ENCODE measurements at places on chromosomes 2 and 18.

GRCh38 chr2:3317277-3317685, 60.3 kb downstream of the EIPR1 start:
- DNase-seq, result no peak

GRCh38 chr2:130375291-130376266, 19.7 kb downstream of the PTPN18 start:
- DNase-seq, result no peak

DNA sequence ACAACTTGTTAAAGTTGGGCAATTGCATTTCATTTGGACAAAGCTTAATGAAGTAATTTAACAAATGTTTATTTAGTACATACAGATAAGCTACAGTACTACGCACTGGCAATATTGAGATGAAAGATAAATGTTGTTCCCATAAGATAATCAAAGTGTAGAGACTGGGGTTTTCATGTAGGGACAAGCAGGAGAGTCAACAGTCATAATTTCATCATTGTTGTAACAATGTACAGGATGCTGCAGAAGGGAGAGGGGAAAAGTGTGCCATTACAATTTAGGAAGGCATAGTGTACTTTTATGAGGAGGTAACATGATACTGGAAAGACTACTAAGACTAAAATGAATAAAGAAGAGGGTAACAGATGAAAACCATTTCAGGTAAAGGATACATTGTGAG, 441.6 kb downstream of the ERBB4 start:
- no peak for DNase-seq

GRCh38 chr2:109175350-109175678, 46.3 kb downstream of the SH3RF3 start:
- DNase-seq, result no peak

DNA sequence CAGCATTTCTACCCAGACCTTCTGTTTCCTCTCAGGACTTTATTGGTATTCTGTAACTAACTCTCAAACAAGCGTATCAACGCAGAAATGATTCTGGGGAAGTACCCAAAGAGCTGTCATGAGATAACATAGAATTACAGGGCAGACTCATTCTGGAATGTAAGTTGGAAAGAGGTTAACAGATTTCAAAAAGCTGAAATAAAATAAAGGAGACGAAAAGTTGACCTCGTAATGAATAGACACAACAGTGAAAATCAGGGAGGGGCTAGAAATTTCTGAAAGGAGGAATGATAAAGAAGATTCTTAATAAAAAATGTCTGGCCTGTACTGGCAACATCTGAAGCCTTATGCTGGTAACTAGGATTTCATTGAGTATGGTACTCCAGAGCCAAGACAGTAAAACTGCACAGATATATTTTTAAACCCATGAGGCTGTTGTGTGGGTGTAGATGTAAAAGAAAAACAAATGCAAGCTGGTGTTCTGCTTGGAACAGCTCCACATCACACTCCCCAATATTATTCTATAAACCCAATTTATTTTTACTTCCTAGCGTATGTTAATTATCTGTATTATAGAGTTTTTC, 23.9 kb downstream of the RBMS1 start:
- no peak for DNase-seq

GRCh38 chr2:44171018-44171417, 2.3 kb downstream of the PPM1B start:
- DNase-seq, result no peak

- DNase-seq, result no peak
Observed at GRCh38 chr2:96546797-96547196, 10.2 kb downstream of the ARID5A start.

DNA sequence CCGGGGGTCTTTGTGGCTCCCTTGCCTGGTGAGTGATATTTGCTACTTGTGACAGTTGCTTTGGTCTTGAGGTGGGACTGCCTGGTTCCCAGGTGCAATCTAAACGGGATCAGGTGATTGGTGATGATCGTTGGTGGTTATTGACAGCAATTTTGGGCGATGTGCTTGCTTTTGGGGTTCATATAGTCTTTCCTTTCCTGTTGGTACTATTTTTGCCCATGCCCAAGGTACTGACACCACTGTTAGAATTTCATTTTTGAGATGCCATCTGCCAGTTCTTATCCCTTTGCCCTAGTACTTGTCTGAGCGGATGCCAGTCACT, 573 bp downstream of the WDR7 start:
- no peak for DNase-seq

DNA sequence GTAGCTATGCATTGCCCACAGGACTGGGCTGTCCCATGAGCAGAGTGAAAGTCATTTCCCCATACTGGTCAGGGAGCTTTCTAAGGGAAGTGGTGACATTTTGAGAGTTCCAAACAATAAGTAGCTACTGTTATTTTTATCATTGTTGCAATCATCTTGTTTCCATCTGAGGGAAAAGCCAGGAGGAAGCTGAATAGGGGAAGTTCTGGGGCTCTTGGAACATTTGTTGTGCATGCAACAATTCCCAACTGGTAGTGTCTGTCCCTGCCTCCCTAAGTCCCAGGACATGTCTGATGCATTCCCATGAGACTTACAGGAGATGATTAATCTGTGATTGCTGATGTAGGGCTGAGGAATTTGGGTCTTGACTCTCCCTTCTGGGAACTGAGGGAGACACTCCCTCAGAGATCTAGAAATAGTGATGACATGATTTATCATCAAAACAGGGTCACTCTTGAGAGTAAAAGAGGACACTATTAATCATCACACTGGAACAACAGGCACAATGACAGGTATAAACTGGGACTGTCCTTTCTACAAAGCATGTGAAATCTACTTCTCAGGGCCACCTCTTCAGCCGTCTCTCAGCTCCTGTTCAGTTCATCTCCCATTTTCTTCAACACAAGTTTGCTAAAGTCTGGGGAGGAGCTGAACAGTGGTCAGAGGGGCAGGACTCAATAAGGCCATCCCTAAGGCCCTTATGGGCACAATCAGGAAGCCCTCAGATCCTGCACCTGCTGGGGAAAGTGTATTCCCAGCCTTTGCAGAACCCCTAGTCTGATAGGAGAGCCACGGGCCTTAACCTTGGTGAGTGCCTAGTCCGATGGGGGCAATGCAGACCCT, 28.0 kb upstream of the MARCO start:
- DNase-seq, result peak; percentile 98

- DNase-seq, result no peak
Observed at GRCh38 chr2:176158855-176159662, 2.0 kb downstream of the HOXD3 start.

DNA sequence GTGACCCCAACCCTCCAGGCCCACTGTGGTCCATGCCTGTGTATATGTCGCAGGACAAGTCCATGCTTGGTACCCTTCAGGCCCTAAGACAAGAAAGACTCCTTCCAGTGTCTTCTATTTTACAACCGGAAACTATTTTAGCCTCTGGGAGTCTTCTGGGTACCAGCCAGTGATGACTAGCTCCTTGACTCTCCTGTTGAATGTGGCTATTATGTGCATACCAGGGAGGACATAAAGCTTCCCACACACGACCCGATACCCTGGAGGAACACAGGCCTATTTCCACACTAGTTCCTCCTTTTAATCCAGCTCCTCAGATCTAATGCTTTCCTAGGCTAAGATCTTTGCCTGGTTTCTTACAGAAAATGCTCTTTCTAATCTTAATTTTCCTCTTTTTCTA, 178.1 kb downstream of the NCKAP5 start:
- DNase-seq, result no peak

GRCh38 chr18:57025540-57025939, 121.3 kb upstream of the BOD1L2 start:
- no peak for DNase-seq

- no peak for DNase-seq
Observed at GRCh38 chr2:150672311-150672710, 184.8 kb upstream of the RND3 start.

GRCh38 chr2:11680901-11681721, 11.1 kb upstream of the NTSR2 start:
- DNase-seq, result no peak

DNA sequence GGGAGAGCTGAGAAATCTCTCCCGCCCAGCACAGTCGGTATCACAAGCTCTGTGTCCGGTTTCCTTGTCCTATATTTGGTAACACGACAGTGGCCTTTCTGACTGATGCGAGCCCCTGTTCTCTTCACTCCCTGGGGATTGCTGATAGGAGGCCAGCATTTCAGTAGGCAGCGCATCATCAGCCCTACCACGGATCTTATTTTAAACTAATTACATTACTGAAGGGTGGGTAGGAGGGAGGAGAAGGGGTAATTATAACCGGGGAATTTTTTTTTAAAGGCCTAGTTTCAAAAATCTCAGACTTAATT, 125.6 kb upstream of the LGALSL start:
- DNase-seq, result peak; percentile 24

- DNase-seq, result no peak
Observed at GRCh38 chr2:116141891-116142474, 1672.5 kb upstream of the DDX18 start.

- DNase-seq, result no peak
Observed at GRCh38 chr18:23207191-23207955, 72.1 kb downstream of the CABLES1 start.

DNA sequence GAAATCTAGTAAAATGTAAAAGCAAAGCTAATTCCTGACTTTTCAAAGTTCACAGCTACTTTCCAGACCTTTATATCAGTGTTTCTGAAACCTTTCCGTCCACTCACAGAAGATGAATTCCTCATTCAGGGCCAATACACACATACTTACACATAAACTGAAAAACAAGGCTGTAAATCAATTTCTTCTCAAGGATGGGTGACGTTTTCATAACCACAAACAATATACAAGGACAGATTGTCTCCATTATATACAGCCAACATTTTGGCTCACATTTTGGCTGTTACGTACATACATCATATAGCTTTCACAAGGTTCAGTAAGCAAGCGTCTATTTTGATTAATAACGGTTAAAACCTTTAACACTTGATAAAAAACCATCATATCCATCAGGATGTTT, 1.4 kb downstream of the RPRD1A start:
- DNase-seq, result no peak

DNA sequence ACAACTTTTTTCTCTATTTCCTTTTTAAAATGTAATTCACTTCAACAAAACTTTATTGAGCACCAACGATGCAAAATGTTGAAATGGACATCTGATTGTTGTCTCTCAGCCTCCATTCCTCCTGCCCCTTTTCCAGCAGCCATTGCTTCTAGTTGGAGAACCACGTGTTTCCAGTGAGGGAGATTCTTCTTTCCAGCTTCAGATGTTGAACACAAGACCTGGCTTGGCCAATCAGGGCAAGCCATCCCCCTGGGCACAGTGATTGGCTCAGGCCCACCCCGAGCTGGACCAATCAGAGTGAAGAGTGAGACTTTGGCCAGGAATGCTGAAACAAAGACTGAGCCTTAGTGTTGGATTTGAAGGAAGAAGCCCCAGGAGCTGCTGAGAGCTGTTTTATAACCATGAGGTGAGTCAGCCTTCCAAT, 59.0 kb downstream of the E2F6 start:
- no peak for DNase-seq

GRCh38 chr2:119713819-119714490, 35.0 kb downstream of the TMEM177 start:
- DNase-seq, result no peak

GRCh38 chr2:113245276-113245711, 33.4 kb downstream of the PAX8 start:
- no peak for DNase-seq

DNA sequence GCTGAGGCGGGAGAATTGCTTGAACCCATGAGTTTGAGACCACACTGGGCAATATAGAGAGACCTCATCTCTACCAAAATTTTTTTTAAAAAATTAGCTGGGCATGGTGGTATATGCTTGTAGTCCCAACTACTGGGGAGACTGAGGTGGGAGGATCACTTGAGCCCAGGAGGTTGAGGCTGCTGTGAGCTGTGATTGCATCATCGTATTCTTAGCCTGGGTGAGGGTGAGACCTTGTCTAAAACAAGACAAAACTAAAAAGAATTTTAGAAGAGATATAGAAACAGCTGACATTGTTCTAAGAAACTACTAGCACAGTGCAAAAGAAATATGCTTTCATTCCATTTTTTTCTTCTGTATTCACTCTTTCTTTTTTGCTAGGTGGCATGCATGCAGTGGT, 298.4 kb downstream of the NYAP2 start:
- no peak for DNase-seq

DNA sequence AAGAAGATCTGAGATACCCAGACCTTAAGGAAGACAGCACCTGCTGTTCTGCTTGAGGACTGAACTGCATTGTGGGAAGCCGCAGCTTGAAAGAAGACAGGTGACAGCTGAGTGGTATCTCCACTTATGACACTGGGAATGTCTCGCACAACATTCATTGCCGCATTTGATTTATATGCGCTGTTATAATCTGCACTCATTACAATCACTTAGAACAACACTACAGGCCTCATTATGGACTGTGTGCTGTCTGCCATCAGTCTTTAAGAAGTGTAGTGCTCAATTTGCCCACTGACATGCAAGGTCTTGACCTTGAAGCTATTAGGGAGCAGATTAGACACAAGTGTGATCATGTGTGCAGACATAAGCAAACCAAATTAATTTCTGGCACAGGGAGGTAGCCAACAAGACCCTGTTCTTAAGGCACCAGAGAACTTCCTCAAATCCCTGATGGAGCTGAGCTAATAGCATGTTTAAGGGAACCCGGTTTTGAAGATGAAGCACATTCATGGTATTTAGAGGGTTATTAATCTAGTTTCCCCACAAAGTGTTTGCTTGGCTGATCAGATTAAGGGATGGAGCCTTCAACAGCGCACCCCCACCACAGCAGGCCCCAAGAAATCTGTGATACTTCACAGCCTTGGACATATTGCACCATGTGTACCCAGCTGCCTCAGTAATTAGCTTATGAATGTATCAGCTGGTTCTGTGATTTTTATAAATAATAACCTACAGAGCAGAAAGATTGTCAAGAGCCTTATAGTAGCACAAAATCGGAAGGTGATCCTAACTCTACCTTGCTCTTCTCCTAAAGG, 146.8 kb downstream of the SATB2 start:
- no peak for DNase-seq

DNA sequence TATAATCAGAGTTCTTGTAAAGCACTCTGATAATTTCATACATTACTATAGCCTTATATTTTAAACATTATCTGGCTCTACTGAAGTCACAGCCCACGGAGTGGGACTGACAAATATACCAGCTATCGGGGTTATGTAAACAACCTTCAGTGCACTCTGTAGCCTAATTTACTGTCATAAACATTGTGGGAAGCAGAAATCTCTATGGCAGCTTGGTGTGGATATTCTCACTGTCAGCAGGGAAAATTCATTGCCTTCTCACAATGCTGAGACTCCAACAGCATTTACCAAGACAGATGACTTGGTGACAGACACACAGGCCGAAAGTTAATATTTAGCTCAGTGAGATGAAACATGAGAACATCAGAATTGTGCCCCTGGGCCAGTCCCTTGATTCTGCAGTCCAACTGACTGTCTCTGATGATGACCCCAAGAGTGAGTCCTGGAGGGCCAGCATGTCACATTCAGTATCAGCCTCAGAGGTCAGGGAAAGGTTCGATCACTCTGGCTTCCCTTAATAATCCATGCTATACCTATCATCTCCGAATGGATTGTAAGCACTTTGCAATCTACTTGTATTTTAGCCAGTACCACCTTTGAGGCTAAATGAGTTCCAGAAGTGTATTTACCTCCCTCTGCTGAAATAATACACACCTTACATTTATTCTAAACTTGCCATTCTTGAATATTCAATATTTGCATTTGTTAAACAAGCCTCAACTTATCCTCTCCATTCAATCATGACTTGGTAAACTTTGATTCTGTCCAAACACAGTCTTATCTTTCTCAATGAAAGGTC, 146.2 kb upstream of the OSR1 start:
- no peak for DNase-seq

Measured in inflammatory macrophage treated with lipopolysaccharide for 4 hours (primary cell).